ENCODE measurements at places on chromosomes 16 and 17.

- DNase-seq, result no peak
Observed at GRCh38 chr16:23403547-23403946, 49.4 kb downstream of the COG7 start.

- no peak for DNase-seq
Observed at GRCh38 chr16:21283521-21284289, 5.6 kb upstream of the CRYM start.

DNA sequence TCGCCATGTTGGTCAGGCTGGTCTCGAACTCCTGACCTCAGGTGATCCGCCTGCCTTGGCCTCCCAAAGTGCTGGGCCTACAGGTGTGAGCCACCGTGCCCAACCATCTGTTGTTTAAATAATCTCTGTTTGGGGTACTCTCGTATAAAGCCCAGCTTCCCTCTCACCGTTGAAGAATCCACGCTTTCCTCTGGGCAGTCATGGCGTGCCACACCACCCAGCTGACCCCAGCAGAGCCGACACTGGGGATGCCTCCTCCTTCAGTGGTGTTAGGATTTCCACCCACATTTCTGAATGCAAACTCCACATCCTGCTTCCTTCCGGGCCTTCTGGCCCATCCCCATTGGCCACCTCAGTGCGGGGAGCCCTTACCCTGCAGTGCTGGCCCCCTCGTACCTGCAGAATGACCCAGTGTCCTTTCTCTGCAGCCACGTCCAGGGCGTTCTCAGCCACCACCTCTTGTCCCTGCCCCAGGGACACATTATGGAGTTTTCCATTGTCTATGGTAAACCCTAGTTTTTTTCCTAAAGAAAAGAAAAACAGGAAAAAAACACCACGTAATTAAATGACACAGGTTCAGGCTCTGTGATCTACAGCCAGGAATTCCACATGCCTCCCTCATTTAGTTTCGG lies 60.4 kb downstream of the PGS1 start:
- no peak for DNase-seq

DNA sequence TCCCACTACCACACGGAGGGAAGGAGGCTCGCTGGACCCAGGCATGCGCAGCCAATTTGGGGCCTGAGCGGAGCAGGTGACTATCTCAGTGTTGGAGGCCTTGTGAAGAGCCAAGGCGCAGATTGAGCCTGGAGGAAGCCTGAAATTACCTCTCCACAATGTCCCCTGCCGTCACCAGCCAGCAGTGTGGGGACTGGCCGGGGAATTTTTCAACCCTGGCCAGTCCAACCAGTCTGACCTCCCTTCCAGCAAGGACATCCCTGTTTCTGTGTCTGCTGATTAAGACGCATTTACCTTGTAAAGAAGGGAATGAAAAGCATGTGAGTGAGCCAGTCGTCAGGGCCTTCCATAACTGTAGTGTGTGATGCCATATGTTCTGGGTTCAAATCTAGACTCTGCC lies 198.1 kb upstream of the IRX3 start:
- DNase-seq, result no peak

GRCh38 chr17:78715876-78716275 lies 66.2 kb downstream of the CYTH1 start:
- no peak for DNase-seq

DNA sequence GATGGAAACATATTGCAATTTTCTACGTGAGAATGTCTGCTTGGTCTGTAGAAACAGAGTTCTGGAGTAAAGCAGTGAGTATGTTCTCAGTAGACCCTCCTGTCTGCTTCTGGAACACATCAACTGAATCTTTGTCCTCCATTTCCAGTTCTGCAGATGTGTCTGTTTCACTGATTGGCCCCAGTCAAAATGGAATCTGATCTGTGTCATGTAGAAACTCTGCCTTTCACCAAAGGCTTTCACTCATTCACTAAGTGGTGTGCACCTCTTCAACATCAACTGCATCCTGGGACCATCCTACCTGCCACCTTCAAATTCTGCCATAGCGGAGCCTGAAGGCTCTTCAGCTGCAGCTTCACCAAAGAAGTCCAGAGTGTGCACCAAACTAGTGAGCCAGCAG lies 2.8 kb upstream of the ZNF267 start:
- no peak for DNase-seq

- DNase-seq, result no peak
Observed at GRCh38 chr17:30950669-30951399, 20.0 kb upstream of the RNF135 start.

DNA sequence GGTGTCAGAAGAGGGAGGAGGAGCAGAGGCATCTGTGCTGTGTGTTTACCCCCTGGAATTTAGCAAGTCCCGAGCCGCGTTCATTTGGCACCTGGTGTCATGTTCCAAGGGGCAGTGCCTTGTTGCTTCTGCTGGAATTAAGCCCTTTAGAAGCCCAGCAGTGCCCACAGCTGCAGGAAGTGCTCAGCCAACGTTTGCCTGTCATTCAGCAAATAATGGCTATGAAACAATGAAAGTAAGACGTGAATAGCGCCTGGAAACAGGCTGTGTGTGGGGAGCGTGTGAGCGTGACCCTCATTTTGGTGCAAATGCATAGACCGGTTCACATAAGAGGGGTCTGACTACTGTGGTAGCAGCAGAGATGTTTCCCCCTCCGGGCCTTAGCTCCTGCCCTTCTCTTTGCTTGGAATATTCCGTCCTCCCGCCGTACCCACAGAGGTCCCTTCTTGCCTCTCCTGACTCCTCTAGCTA lies 5.8 kb upstream of the ATP2C2 start:
- DNase-seq, result no peak

- no peak for DNase-seq
Observed at GRCh38 chr17:67095803-67096202, 51.4 kb downstream of the CACNG1 start.

DNA sequence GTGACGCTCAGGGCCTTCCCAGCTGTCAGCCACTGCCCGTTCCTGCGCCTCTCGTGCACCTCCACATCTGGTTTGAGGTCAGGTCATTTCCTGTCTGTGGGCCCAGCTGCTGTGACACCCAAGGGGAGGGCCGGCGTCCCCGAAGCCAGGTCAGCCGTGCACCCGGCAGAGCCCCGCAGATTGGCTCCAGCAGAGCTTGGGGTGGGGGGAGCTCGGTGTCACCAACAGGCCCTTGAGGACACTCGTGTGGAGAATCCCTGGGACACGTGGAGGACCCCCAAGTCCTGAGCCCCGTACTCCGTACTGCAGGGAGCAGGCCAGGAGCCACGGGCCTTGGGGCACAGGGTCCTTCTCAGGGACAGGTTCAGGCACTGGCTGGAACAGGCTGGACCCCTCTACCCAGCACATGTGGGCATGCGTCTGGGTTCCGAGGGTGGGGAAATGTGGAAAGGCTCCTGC lies 4.8 kb downstream of the SPATA2L start:
- DNase-seq, result no peak

DNA sequence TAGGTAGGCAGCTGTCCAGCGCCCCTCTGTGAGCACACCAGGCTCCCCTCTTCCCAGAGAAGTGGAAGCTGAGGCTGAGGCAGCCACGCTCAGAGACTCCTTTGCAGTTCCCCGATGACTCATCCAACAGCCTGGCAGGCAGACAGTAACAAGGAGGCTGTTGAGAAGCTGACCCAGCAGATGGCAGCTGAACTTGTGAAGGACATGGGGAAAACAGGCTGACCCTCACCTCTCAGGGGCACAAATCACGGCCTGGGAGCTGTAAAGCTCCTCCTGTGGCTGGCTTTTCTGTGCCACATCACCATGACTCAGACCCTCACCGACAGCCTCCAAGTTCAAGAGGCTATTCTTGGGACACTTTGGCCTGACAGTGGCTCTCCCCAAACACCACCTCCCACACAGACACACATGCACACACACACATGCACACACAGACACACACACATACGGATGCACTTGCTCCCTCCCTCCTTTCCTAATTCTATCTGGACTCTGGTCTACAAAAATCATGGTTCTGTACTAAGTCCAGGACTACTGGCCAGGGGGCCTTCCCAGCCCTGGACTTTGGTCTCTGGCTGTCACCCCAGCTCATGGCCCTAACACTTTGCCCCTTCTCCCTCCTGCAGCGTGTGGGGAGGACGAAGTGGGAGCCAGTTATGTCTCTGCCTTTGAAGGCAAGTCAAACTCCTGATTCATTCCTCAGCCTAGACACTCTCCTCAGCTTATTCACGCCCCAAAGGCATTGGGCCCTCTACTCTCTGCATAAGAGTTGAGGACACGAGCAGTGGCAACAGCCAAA lies 23.2 kb downstream of the MAP3K14 start:
- DNase-seq, result no peak

DNA sequence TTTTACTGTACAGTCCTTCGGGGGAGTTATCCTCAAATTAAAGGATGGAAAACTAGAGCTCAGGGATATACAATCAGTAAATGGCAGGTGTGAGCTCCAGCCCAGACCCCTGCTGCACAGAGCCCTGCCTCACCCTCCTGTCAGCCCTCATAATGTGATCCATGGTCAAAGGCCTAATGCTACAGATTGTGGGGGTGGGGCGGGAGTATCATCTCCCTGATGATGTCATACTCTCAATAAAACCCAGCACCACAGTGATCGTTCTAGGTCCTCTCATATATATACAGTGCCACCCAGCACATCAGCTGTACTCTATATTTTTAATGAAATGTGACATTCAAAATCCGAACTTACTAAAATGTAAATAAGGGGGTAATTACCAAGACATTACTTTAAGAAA lies 61.5 kb downstream of the SLC39A11 start:
- no peak for DNase-seq

DNA sequence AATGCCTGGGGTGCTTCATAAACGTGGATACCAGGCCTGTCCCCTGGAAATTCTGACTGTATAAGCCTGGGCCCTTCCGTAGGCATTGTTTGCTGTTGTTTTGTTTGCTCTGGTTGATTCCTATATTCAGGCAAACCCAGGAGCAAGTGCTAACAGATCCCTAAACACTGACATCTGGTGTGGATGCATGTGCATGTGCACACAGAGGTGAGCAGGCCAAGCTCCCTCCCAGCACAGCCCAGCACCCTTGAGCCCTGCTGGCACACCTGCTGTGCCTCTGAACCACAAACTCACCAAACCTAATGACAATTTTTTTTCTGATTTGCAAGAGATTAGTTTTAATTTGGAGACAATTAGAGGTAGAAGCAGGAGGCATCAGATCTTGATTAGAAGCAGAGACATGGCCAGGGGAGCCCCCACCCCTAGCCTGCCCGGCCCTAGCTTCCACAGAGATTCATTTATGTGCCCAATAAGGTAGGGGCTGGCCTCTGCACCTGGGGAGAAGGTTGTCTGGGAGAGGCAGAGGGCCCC lies 40.4 kb downstream of the TMEM132E start:
- DNase-seq, result no peak

- no peak for DNase-seq
Observed at GRCh38 chr17:40461732-40462342, 18.6 kb downstream of the IGFBP4 start.

- DNase-seq, result no peak
Observed at GRCh38 chr17:4849011-4849536, 15.9 kb downstream of the MINK1 start.

GRCh38 chr16:85584267-85584666 lies 28.9 kb upstream of the GSE1 start:
- DNase-seq, result no peak

DNA sequence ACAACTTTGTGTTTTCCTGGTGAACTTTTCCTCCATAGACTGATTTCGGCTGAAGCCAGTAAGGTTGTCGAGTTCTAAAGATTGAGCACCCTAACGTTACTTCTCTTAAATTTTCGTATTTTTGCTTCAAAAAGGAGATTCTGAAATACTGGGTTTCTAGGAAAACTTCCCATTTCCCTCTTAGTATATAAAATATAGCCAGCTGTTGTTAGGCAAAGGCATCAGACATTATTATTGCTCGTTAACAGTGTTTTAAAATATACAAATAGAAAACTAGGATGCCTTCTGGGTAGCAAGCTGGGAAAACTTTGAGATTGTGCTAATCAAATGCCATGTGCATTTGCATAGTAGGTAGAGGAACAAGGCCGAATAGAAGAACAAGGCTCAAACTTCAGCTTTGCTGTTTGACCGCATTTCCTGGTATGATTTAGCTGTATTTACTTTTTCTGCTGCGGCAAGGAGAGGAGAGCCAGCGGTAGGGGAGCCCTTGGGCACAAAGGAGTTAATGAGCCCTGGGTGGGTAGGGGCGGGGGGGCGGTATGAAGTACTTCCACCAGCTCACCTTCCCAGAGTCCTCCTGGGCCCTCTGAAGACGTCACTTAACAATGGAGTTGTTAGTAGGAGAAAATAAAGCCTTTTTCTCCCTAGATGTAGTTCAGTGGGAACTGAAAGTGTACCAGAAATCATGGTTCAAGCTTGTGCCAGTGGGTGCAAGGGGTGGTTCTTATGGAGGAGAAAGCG lies 151.9 kb downstream of the MSI2 start:
- DNase-seq, result no peak

GRCh38 chr16:50532576-50532975 lies 15.6 kb upstream of the NKD1 start:
- DNase-seq, result no peak

DNA sequence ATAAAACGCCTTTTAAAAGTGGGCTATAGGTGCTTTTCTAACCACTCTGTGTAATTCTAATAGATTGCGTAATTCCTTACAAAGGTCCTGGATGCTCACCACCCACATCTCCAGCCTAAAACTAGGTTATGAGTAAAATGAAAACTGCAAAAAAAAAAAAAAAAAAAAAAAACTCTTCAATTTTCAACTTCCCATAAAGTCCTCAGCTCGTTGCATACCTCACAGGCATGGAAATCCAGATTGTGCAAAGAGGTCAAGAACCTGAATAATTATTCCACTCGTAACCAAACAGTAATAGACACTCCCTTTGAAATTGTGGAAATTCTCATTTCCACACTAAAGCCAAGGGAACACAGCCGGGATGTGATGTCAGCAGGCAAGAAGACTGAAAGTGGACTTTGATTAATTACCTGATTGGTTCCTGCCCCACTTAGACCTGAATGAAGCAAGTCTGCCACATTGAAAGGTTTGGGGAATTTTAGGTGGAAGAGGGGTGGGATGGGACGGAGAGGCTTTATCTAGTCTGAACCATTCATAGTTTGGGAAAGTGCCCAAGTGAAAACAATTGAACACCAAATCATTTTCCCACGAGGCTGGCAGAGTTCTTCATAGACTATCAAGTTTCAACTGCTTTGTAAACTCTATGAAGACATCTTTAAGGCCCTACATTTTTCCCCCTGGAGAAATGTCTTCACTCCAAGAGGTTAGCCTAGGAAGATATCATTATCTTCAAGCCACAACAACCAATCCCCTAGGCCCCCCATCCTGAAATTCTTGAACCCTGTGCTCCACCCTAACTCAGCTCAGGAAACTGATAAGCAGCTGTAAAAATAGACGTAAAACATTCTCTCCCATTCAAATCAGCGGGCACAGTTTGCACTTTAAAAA lies 49.1 kb upstream of the TANC2 start:
- no peak for DNase-seq

GRCh38 chr17:66716236-66717026 lies 118.5 kb upstream of the CACNG5 start:
- DNase-seq, result no peak

GRCh38 chr17:27242951-27243350 lies 51.0 kb upstream of the WSB1 start:
- no peak for DNase-seq
